Pulmonary artery endothelial cell (primary cell): ENCODE measurements at places on chromosomes 1 and 21. TPM values are rescaled to one million over a fixed set of nuclear protein-coding genes. Genes with fewer than 3 reads are reported as not detected.

Gene SH2D1B
- not detected in 2 replicates for total RNA-seq

Gene ESRRG
- not detected in 2 replicates for total RNA-seq

Gene PLA2G5
- total RNA-seq = 0.07 and 0.18 TPM in 2 replicates

DNA sequence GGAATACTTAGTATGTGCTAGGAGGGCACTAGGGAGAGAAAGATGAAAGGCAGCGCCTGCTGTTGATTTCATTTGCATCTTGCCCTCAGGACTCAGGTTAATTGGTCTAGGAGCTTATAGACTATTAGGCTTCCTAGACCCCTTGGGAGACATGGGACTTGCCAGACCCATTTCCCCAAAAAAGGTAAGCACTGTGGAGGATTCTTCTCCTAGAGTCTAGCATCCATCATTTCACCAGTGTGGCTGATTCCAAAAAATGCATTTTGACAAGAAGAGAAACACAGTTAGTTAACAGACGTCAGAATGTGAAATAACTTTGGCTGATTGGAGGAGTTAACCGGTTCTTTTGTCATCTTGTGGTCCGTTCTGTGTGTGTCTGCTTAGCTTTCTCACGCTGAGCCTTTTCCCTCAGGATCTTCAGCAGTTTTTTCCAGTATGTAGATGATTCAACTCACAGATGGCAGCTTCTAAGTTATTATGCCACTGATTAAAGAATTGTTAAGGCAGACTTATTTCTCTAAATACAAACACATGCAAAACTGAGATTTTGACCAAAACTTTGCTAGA, 108.8 kb downstream of the KIF26B start:
- no peak for DNase-seq

DNA sequence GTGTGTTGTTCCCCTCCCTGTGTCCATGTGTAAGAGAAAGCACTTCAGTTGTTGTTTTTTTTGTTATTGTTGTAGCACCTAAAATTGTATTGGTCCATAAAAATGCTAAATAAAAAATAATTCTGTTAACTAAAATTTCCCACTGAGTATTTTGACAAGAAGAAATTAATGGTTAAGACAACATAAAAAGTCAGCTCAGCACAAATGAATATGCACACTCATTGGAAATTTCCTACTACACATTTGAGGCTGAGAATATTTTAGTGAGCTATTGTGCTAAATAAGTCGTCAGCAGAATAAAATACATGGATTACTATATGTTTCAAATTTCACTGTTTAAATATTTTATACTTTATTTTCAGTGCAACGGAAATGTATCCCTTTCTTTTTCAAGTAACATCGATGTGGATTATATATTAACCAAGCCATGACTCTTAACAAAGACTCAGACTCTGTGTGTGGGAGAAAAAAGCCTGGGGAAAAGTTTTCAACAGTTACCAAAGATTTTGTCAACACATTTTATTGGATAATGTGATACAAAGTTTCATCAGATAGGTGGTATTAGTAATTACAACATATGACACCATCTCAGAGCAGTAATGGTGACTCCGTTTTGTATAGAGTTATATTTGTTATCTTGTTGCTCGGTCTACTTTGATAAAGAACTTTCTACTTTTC, 63.4 kb downstream of the LYPLAL1 start:
- no peak for DNase-seq
